Dermis blood vessel endothelial cell (primary cell): ENCODE measurements at places on chromosomes 1 and 21.

- DNase-seq, result no peak
These were observed 17.3 kb downstream of the ODF2L start for GRCh38 chr1:86378813-86379212.

DNA sequence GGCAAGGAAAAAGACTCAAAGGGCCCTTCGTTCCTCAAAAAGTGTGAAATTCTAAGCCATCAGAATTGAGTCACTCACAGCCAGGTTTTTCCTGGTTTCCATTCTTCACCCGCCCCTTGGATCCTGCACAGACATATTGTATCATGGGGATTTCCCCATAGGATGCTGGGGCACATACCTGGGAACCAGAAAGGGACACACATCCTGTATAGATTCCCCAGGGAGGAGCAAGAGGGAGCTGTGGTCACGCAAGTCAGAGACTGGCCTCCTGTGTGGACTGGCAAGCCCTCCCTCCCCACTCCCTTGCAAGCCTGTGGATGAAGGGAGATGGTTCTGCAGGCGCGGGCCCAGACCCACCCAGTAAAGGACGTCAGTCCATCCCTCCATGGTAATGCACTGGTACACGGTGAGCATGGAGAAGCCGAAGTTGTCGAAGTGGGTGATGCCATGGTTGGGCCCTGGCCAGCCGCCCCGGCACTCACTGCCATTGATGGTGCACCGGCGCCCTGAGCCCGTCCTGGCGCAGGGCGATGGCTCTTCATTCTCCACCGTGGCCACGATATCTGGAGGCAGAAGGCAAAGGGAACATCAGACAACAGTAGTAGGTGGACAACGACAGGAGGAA lies 23.2 kb downstream of the CACNA1S start:
- no peak for DNase-seq

DNA sequence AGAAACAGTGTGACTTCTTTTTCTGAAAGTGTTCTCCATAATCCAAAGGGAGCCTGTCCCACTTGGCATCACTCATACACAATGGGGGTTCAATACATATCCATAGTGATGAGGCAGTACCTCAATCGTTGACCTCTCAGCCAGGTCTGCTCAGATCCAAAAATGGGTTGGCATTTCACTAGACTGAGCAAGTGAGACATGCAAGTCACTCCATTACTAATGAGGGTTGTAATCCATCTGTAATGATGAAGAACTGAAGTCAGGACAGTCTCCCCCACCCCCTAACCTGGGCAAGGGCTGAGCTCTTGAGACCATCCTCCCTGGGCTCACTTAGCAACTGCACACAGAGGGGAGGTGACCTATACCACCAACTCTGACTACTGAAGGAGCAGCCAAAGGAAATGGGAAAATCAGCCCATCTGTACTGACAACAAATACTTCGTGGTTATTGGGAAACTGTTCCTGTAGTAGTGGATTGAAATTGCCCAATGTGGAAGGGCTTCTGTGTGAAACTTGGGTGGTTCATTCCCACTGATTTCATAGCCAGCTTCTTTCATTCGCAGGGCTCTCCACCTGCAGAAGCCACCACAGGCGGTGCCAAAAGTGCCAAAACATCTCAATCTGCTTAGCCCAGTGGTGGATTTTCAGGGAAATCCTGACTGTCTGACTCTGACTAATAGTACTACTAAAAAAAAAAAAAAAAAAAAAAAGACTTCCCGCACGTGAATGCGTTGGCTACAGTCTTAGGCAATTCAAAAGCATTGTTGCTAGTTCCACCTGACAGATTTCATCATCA lies 5.0 kb downstream of the NGF start:
- no peak for DNase-seq

- DNase-seq, result no peak
These were observed 40.8 kb downstream of the CDK18 start for GRCh38 chr1:205545001-205545919.

DNA sequence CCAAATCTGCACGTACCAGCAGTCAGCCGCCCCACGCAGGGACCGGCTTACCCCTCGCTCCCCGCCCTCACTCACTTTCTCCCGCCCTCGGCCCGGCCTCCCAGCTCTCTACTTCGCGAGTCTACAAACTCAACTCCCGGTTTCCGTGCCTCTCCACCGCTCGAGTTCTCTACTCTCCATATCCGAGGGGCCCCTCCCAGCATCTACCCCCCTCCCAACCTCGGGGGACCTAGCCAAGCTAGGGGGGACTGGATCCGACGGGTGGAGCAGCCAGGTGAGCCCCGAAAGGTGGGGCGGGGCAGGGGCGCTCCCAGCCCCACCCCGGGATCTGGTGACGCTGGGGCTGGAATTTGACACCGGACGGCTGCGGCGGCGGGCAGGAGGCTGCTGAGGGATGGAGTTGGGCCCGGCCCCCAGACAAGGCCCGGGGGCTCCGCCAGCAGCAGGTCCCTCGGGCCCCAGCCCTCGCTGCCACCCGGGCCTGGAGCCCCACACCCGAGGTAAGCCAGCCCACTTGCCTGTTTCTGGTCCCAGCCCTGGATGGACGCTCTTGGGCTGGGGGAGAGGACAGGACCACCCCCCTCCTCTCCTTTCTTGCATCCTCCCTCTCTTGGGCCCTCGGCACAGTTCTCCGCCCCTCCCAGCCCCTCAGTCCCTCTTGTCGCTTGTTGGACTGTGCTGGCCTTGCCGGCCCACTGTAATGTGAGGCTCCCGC lies at the start of gene ARTN:
ARTN (plus strand) TSS at position 416 of the 715 bp plus-strand sequence. CDS start 1,856 bp downstream, outside the sequence.
- DNase-seq, result peak; percentile 16

- DNase-seq, result no peak
These were observed 58.5 kb downstream of the RGS21 start for GRCh38 chr1:192375306-192375705.

DNA sequence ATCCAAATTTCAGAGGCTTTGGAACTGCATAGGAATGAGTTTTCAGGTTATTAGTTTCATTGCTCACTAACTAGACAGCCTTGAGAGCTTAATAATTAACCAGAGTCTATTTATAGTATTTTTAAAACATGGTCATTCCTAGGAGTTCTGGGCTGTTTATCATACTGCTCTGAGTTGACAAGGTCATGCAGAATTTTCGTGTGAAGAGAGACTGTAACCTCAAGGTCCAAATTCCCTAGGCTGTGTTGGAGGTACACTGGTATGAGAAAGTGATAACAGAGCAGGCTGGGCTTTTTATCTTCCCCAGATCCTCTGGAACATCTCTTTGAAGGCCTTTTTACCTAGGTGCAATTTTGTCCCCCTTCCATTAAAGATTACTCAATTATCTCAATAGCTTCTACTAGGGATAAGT lies 736.3 kb downstream of the LTN1 start:
- DNase-seq, result no peak

GRCh38 chr1:119132179-119132578 lies 8.3 kb downstream of the WARS2 start:
- no peak for DNase-seq

DNA sequence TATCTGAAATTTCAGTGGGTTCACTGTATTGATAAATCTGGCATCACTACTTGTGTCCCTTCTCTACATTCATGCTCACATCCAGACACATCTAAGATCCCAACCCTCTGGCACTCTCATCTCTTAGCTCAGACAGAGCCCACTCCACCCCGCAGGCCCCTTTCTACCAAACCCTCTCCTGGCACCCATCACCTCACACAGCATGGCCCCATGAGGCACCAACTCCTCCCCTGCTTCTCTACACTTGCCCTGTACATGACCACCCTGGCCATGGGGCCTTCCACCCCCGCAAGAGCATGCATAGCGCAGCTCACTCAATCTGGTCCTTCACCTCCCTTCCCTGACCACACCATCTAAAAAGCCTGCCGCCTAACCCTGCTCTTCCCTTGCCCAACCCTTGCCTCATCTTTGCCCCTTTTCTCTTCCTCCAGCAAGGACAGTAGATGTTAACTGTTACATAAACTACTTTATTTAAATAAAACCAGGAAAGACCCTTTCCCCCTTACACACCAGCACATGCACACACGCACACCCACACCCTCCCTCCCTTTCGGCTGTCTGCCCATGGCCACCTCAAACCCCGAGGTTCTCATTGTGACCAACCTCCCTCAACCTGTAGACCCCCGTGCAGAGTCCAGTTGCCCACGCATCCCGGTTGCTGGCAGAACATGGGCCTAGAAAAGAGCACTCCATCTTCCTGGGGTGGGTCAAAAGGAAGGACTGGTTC lies 15.6 kb downstream of the SH3BP5L start:
- DNase-seq, result no peak

GRCh38 chr21:26815197-26815596 lies 30.0 kb downstream of the ADAMTS1 start:
- DNase-seq, result no peak

DNA sequence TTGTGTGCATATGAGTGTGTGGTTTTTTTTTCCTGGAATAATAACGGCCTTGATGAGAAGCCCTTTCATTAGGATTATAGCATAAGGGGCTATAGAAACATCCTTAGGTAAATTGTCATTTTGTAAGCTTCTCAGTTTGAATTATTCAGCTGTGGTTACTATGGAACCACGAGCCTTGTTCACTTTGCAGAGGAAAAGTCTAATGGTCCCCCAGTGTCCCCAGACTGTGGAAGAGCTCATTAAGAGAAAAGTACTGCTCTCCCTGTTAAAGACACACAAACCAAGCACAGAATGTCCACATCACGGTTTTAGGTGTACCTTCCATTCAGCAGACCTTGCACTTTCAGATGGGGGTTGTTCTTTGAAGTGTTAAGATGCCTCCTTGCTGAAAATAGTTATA lies 199.3 kb upstream of the DEPDC1 start:
- no peak for DNase-seq
